Kidney tubule cell (primary cell): ENCODE measurements at places on chromosomes 16 and 17.

- peak; percentile 59 for DNase-seq
Measured at GRCh38 chr16:83878838-83879237, 20.1 kb upstream of the MLYCD start.

DNA sequence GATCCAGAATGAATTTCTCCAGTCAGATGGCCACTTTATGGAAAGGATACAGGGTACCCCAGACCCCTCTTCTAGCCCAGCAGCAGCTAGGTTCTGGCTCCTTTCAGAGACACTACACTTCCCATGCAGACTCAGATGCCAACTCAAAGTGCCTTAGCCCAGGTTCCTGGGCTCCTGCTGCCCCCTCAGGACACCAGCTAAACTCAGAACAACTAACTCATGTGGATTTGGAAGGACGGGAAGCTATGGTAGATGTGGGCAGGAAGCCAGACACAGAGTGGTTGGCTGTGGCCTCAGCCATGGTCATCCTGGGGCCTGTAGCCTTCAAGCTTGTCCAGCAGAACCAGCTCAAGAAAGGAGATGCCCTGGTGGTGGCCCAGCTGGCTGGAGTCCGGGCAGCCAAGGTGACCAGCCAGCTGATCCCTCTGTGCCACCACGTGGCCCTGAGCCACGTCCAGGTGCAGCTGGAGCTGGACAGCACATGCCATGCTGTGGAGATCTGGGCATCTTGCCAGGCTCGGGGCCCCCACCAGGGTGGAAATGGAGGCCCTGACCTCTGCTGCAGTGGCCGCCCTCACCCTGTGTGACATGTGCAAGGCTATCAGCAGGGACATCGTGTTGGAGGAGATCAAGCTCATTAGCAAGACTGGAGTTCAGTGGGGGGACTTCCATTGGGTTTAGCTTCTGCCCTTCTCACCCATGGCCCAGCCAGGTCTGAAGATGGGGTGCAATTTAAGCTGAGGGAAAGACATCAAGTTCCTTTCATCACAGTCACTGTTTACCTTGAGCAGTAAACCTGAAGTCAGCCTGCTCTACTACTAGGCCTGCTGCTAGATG lies 111.8 kb downstream of the N4BP1 start:
- DNase-seq: no peak

DNA sequence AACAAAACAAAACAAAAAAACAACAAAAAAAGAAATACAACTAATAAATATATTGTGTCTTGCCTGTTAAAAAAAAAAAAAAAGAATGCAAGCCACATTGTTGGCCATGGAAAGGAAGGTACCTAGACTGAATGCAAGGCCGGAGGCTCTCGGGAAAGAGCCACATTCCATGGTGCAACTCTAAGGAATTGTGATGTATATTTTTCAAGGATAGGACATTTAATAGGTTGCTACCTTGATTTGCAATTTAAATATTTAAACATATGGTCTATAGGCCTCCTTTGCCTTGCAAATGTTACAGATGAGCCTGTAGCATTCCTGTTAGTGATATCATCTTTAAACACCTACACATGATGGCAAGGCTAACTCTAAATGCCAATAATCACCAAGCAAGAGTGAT lies 650.9 kb downstream of the TOX3 start:
- DNase-seq: no peak

GRCh38 chr17:5715478-5715877 lies 131.2 kb upstream of the NLRP1 start:
- DNase-seq: peak; percentile 16

DNA sequence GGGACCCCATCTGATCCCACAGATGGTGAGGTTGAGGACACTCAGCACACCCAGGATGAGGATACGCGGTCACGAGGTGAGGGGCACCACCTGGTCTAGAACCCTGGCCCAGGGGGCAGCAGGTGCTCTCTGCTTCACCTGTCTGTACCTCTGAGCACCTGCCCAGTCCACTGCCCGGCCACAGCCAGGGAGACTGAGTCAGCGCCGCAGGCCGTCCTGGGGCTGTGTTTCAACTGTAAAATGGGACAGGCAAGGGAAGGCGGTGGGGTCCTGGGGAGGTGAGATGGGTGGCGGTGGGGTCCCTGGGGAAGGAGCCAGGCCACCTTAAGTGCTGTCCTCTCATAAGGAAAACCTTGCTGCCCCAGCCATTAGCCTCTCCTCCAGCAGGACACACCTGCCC lies 60.4 kb downstream of the ENGASE start:
- DNase-seq: no peak

GRCh38 chr17:59026176-59026939 lies 80.3 kb downstream of the TRIM37 start:
- DNase-seq: no peak

GRCh38 chr16:28003923-28004322 lies 59.6 kb downstream of the GSG1L start:
- DNase-seq: no peak

DNA sequence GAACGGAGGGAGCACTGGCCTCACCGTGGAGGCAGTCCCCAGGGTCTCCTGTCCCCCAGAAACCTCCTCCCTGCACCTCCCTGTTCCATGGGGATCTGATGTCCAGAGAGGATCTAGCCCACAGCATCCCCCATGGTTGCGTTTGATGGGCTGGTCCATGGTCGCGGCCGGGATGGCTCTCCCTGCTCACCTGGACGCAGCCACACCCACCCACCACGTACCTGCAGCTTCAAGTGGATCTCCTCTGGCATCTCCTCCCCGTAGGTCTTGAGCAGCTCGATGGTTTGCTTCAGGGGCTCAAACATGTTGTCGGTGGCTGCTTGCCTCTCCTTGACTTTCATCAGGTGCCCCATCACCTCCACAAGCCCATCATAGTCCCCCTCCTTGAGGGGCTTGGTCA lies 47.9 kb downstream of the DNAH17 start:
- no peak for DNase-seq

DNA sequence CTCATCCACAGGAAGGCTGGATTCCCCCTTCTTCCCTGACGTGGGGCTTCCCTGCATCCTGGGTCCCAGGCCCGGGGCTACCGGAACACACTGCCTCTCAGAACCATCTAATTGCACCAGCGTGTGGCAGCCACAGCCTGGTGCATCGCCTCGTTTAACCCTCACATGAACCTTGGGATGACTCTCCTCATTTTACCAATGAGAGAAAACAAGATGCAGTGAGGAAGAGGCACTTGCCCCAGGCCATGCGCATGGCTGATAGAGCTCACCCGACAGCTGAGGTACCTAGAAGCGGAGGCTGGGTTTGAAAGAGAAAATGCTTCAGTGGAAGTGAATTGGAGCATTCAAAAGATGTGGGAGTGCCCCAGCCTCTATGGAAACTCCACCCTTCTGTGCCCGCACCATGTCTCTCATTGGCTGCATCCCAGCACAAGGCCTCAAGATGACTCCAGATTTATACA lies 162.3 kb downstream of the KATNIP start:
- DNase-seq: no peak

GRCh38 chr17:43524945-43525575 lies 21.1 kb downstream of the ETV4 start:
- DNase-seq: no peak

DNA sequence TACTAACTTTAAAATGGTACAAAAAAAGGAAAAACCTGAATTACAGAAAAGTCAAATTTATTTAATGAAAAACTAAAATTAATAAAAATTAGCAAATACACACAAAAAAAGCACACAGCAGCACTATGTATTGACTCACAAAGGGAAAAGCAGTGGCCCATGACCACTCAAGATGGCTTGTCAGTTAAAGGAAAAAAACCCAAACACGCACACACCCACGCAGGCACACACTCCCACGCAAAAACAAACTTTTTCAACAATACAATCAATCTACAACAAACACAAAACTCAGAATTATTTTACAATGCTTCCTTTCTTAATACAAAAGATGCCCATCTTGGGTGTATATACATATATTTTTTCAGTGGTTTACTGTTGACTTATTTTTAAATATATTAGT lies 24.2 kb downstream of the SIAH1 start:
- DNase-seq: peak; percentile 19

DNA sequence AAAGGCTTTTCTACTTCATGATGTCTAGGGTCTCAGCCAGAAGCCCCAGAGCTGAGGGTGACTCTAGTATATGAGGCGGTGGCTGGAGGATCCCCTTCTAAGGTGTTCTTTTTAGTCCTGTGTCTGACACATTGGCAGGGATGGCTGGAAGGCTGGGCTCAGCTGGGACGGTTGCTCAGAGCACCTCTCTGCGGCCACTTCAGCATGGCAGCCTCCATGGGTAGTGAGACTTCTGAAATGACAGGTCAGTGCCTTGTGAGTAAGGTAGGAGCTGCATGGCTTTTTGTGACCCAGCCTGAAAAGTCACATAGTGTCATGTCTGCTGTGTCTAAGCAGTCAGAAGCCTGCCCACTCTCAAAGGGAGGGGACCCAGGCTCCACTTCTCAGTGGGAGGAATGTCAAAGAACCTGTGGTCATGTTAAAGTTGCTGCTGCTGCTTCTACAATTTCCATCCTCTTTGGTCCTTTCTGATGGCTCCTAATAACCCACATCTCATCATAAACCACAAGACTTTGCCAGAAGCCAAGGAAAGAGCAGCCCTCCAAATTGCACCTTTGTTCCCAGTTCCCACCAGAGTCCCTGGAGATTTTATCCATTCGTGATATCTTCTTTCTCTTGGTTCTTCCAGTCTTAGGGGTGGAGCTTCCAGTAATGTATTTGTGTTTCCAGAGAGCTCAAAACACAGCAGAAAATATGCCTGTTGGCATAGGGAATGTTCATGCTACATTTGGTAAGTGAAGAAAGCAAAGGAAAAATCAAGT lies 15.4 kb upstream of the KCNG4 start:
- no peak for DNase-seq

DNA sequence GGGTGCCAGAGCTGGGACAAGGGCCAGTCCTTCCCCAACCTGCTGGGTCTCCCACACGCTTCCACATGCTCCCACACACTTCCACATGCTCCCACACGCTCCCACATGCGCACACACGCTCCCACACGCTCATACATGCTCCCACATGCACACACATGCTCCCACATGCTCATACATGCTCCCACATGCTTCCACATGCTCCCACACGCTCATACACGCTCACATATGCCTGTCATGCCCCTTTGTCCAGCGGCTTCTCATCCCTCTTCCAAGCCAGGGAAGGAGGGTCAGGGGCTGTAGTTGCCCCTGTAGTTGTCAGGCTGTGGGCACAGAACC lies 9.9 kb upstream of the METRNL start:
- DNase-seq: no peak

- peak; percentile 93 for DNase-seq
Measured at GRCh38 chr17:59361916-59362810, 30.7 kb downstream of the YPEL2 start.

GRCh38 chr17:77420804-77421629 lies 280.2 kb downstream of the SEC14L1 start:
- DNase-seq: peak; percentile 75

DNA sequence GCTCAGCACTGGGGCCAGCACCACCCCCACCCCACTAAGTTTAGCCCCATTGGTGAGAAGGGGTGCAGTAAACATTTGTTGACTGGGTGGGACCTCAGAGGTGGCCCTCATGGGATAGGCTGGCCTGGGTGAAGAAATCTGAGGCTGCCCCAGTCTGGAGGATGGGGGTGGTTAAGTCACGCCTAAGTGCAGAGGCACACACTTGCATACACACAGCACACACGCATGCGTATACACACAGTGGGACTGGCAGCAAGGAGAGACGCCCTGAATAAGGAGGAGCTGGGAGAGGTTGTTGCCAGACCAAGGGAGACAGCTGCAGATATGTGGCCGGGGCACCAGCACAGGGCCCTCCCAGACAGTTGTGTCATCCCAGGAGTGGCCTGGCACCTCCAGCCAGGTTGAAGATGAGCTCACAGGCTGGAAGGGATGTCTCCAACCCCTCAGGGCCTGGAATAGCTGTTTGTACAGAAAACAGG lies 3.0 kb upstream of the BCAR1 start:
- peak; percentile 80 for DNase-seq

DNA sequence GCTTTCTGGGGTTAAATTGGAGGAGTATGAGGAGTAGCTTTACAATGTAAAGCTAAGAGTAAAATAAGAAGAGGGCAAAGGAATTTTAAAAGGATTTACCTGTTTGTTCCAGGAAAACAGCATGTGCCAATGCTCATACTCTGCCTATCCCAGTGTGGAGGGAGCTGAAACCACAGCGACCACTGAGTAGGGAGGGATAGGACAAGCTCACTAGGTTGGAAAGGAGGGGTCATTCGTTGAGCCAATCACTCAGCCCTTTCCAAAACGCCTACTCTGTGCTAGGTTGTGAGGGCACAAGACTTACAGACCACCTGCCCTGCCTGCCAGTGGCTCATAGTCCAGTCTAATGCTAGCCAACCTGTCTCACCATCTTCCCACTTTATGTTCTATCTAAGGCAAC lies 1.1 kb upstream of the DNAJC7 start:
- DNase-seq: no peak

DNA sequence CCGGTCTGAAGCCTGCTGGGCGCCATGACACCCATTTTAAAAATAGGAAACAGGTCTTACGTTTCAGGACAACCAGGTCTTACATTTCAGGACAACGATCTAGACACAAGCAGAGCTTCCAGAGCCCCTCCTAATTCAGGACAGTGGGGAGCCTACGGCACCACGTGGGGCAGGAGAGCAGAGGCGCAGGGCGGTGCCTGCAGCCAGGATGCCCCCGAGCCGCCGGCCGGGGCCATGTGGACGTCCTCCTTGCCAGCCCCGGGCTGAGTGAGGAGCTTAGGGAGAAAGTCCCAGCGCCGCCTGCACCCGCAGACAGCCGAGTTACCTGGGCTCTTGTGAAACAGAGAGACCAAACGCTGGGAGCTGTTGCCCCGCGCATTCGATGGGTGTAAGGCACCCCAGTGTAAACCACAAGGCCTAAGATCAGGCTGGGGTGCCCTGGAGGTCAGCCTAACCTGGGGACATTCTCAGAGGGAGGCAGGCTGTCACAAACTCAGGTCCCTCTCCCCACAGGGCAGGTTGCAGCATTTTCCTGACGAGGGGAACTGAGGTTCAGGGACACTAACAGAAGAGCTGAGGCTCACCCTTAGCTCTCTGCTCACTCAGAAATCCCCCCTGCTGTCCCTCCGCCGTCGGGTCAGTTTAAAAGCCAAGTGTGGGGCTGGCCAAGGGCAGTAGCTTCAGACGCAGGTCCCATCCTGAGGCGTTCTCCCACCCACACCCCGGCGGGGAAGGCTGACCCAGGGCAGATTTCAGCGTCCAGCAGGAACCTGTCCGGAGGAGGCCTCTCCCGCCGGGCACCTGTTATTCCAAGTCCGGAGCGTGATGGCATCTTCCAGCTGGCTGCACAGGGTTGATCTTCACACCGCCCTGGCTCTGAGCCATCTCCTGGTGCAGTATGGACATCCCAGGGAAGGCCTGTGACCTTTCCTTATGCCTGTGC lies 1.8 kb upstream of the NOTUM start:
- DNase-seq: peak; percentile 61

DNA sequence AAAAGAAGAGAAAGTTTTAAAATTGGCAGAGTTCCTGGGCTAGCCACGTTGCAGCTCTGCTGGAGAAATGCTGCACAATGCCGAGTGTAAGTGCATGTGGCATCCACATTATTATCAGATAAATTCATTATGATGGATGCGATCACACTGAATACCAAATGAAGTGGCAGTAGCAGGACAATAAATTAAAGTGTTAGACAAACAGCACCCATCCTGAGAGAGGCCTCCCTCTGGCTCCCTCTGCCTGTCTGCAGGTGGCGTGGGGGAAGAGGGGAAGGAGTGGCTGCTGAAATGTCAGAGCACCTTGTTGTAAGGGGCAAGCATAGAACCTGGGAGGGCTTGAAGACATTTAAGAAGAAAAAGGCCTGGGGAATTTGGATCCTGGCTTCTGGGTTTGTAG lies 324.1 kb downstream of the HAPSTR1 start:
- no peak for DNase-seq
